ENCODE measurements at places on chromosomes 3 and 15.

GRCh38 chr3:16294844-16295243 lies 29.8 kb downstream of the OXNAD1 start:
- DNase-seq = no peak

GRCh38 chr3:102488331-102488730 lies 53.5 kb downstream of the ZPLD1 start:
- no peak for DNase-seq

- DNase-seq = no peak
Measured at GRCh38 chr3:170056710-170057454, 19.1 kb downstream of the GPR160 start.

DNA sequence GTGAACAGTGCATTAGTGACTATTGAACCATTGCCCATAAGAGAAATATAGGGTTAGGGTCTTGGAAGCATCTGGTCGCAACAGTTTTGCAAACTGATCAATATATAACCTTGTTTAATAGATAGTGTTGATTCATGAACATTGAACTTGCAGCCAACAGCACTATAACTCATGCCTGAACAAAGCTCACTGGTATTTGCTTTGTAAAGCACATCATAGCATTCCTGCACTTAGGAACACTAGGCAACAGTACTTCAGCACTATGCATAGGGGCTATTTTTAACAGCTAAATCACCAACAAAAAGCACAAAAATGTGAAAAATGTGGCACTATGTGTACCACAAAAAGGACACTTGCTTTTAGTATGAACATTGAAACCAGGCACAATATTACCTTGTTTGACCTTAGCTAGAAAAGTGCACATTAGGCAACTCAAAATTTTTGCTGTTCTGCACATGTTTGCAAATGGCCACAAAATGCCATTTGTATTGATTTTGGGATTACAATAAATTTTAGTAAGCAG lies 68.0 kb downstream of the OXNAD1 start:
- no peak for DNase-seq

DNA sequence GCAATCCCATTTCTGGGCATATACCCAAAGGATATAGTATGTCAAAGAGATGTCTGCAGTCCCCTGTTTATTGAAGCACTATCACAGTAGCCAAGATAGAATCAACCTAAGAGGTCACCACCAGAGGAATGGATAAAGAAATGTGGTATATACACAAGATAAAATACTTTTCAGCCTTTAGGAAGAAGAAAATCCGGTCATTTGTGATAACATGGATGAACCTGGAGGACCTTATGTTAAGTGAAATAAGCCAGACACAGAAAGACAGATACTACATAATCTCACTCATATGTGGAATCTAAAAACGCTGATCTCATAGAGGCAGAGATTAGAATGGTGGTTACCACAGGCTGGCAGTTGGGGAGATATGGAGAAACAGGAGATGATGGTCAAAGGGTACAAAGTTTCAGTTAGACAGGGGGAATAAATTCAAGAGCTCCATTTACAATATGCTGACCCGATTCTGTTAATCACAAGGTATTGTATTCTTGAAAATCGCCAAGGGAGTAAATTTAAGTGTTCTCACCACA lies 195.8 kb downstream of the MTHFS start:
- DNase-seq = no peak

GRCh38 chr3:23202203-23202920 lies 765 bp upstream of the UBE2E2 start:
- DNase-seq = no peak

GRCh38 chr3:124019291-124019690 lies 27.4 kb upstream of the ROPN1 start:
- DNase-seq = no peak

DNA sequence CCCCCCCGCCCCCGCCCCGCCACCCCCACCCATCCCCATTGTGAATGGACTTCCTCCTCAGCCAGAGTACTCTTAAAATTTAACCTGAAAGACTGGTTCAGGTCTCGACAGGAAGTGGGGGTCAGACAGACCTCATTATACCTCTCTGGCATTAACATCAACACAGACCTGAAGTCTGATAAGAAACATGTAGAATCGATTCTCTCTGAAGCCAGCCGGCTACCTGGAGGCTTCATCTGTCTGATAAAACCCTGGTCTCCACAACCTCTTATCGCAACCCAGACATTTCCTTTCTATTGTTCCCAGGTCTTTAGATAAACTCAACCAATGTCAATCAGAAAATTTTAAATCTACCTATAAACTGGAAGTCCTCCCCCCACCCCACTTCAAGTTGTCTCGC lies 42.6 kb downstream of the SLCO2A1 start:
- DNase-seq = no peak

DNA sequence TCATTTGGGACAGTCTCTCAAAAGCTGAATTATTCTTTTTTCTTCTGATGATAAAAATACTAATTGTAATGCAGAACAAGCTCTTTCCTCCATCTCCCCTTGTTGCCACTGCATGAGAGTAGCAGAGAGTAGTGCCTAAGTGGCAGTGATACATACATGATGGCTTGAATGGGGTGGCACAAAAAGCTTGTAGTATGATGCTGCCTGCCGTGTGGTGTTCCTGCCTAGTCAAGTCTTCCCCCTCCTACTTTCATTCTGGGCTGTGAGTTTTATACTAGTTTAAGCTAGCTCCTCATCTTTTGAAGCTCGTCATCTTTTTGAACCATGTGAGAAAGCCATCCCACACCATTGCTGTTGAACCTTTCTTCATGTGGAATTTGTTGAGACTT lies 230.5 kb downstream of the NFKBIZ start:
- no peak for DNase-seq

DNA sequence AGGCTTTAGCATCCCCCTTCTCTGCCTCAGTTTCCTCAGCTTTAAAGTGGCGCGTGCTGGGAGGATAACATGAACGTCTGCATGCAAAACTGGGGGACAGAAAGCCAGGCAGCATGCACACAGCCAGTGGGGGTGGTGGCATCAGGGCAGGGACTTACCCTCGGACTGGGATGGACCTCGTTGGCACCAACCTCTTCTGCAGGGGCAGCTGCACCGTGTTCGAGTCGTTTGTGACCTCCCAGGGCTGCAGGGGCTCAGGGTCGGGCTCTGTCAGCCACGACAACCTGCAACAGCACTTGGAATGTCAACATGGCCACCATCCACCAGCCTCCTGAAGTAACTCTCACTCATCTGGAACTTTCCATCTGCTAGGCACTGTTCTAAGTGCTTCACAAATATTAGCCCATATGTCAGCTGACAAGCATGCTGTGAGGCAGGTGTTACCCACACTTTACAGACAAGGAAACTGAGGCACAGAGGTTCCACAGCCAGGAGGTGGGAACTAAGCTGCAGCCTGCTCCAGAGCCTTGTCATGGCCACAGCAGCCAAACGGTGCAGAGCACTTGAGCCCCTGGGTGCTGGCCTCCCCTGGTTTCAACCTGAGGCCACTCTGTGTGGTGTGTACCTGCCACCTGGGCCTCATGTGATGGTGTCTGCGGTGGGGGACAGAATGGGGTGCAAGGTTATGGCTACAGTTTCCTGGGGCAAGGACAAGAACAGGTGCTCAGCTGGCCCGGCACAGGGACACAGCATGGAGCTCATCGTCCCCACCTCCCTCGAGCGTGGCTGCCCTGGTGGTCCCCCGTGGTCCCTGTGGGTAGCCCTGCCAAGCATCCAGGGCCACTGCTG lies 6.7 kb downstream of the C3orf22 start:
- no peak for DNase-seq

DNA sequence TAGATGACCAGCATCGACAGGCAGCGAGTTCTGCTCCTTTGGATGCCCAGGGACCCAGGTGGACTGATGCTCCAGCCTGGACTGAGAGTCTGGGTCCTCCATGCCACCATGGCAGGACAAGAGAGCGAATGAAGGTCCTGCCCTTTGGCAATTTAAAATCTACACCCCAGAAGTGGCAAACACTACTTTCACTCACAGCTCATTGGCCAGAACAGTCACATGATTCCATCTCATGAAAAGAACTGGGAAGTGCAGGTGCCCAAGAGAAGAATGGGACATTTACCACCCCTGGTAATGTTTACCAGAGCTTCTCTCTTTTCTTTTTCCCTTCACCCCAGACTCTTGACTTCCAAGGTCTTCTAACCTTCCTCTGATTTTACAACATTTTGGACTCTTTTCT lies 87.8 kb upstream of the SLCO3A1 start:
- DNase-seq = no peak

GRCh38 chr3:13009132-13009945 lies 63.9 kb downstream of the IQSEC1 start:
- no peak for DNase-seq

- no peak for DNase-seq
Measured at GRCh38 chr3:27228805-27229204, 140.4 kb downstream of the NEK10 start.

DNA sequence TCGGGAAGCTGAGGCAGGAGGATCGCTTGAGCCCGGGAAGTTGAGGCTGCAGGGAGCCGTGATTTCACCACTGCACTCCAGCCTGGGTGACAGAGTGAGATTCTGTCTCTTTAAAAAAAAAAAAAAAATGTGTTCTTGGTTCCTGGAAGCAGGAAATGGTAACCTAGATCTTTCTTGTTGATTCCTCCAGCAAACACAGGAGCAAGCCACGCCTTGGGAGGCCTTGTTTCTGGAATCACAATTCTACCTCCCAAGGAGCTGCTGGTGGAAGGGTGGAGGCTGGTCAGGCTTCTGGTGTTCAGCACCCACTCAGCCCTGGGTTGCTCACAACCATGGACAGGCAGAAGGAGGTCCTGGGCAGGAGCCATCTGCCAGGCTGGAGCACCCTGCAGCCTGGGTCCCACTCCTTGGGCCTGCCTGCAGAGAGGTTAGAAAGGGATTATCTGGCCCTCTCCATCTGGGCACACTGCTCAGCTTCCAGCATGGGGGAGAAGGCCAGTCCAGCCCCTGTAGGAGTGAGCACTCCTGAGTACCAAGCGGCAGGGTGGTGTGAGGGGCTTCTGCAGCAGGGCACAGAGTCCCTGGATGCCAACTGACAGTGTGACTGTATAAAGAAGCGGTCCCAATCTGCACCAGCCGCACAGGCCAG lies 65.6 kb downstream of the ABTB1 start:
- DNase-seq = no peak

DNA sequence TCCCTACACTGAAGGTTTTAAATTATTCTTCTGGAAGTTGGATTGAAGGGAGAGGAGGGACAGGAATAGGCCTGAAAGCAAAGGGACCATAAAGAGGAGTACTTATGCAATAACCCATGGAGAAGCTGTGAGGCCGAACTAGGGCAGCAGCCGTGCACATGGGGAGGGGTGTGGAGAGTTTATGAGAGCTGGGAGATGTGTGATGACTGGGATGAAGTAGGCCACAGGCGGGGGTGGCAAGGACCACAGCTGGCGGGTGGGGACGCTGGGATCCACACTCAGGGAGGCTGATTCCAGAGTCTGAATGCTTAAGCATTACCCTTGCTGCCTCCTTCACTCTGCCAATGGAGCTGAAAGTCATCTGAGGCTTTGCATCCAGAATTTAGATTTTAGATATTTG lies 123.8 kb downstream of the ARNT2 start:
- no peak for DNase-seq

DNA sequence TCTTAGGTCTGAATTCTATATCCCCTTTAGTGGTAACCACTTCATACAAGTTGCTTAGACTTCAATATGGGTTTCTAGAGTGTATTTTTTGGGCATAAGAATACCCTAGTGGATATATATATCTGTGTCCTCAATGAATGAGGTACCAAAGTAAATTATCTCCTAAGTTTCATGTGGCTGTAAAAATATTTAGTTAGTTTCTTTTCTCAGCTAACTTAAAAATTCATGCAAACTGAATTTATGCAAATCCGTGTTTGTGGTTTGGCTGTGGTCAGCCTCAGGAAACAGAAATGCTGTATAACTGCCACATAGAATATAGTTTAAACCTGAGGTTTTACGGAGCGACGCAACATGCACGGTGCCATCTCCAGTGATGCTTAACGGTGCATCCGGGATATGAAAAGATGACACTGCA lies 80.3 kb downstream of the PEX5L start:
- no peak for DNase-seq

DNA sequence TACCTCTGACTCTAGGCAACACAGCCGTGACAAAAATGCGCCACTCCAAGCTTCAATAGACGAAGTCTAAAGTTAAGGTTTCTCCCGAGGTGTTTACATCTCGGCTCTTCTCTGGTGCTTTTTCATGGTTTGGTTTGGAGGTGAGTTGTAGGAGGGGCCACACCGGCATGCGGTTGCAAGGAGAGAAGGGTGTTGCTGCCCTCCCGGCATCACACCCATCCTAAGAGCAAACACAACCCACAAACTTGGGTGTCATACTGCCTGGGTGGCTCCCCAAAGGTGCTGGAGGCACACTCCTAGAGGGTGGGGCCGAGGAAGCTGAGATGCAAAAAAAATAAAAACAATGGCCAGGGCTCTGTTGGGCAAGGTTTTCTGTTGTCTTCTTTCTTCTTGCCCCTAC lies 225.2 kb upstream of the ICE2 start:
- DNase-seq = no peak

GRCh38 chr15:68234060-68234459 lies 4.5 kb upstream of the CLN6 start:
- no peak for DNase-seq

DNA sequence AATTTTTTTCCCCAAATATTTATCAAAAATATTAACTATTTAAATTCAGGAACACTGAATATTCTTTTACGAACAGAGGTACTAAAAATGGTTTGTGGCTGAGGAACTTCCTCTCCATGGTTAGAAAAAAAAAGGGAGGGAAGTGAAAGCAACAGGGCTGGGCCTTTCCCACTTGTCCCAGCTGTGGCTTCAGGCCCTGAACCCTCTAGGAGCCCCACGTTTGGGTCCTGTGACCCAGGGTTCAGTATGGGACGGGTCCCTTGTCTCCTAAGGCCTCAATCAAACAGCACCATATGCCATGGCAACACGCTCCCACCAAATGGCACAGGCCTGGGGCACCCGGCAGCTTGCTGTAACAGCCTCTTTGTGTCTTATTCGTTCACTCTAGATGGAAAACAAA lies 32.4 kb downstream of the POC1A start:
- no peak for DNase-seq

DNA sequence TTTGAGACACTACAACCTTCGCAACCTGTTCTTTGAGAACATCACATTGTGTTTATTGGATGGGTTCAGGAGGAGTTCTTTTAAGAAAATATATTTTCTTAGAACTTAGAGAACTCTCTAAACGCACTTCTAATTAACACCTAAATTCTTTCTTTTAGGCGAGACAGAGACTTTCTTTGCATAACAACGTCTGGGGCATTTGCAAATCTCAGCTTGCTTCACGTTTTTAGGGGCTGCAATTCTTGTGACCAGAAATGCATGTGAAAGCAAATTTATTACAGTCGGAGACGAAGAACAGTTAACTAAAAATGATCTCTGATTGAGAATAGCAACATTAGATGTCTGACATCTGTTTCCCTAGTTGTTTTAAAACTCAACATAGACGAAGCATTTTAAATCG lies 568.3 kb upstream of the ZNF717 start:
- no peak for DNase-seq
